ENCODE measurements at places on chromosomes 11 and 22.
A peak's percentile ranks its signal among the peaks of the same experiment; 100 is the strongest.

- DNase-seq = no peak
These were observed 19.5 kb upstream of the FLRT1 start for GRCh38 chr11:64015935-64016845.

- DNase-seq = no peak
These were observed 8.2 kb downstream of the PRAME start for GRCh38 chr22:22550789-22551434.

DNA sequence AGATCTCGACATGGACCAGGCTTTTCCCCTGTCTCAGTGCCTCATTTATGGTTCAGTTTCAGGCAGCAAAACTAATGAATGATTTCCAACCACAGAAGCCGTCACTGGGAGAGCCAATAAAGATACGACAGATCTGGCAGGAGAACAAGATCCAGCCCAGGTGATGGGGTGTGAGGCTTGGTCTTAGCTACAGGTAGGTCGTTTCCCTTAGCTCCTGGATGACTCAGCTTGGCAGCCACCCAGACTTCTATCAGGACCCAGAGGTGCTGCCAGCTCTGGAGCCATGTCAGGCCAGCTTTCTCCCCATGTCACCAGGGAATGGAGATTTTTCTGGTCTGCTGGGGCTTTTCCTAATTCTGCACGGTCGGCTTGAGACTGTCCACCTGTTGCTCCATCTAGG, 36.3 kb upstream of the APOBEC3A start:
- no peak for DNase-seq

- no peak for DNase-seq
These were observed 54.7 kb downstream of the WNT7B start for GRCh38 chr22:45922256-45922655.

GRCh38 chr22:46056546-46057245, 79.7 kb upstream of the WNT7B start:
- no peak for DNase-seq

GRCh38 chr11:77173494-77173893, 45.4 kb downstream of the MYO7A start:
- no peak for DNase-seq

GRCh38 chr11:100878474-100878873, 191.4 kb downstream of the ARHGAP42 start:
- DNase-seq = peak; percentile 55

- no peak for DNase-seq
These were observed 128.2 kb upstream of the FIBIN start for GRCh38 chr11:26865703-26866102.

DNA sequence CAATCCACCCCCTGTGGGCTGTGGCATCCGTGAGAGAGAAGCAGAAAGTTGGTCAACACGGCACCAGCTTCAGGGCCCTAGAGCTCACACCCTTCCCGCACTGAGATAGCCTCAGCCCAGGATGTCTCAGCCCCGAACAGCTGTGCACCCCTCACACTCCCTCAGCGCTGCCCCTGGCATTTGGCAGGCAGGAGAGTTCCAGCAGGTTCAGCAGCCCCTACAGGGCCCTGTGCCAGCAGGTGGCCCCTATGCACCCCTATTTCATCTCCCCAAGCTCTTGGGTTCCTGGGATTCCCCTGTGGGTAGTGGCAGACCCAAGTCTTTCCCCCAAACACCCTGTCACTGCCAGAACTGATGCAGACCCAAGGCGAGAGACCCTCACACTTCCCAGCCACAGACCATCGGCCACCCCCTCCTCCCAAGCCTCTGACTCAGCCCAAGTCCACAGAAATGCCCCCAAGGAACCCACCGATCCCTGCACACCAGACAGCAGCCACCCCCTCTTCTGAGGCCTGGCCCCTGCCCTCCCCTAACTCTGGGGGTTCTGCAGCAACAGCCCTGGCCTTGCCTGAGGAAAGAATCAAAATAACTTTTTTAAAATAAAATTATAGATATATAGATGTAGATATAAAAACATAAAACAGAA, 183.6 kb downstream of the IGLL1 start:
- no peak for DNase-seq

GRCh38 chr11:77502346-77502905, 28.5 kb upstream of the PAK1 start:
- DNase-seq = no peak

DNA sequence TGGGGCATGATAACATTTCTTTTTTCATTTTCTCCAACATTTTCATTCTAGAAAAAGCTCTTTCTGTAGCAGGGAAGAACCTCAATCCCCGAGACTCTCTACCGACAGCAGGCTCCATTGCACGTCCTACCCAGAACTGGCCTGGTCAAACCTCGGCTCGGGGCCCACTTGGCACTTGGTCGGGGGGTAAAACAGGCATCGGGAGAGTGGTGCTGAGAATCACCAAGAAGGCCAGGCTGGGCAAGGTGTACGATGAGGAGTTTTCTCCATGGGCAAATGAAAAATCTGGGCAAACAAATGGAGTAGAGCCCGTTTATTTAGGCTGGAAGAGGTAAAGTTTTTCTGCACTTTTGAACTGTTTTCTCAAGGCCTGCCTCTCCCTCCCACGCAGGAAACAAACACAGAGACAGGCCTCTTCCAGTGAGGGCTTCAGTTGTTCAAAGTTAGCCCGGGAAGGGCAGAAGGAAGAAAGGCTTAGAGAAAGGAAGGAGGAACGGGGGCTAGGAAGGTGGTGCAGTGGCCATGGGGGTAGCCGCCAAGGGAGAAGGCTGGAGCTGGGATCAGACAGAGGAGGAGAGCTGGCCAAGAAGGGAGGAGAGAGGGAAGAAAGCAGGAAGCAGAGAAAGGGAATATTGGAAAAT, 87.6 kb downstream of the ETS1 start:
- no peak for DNase-seq

DNA sequence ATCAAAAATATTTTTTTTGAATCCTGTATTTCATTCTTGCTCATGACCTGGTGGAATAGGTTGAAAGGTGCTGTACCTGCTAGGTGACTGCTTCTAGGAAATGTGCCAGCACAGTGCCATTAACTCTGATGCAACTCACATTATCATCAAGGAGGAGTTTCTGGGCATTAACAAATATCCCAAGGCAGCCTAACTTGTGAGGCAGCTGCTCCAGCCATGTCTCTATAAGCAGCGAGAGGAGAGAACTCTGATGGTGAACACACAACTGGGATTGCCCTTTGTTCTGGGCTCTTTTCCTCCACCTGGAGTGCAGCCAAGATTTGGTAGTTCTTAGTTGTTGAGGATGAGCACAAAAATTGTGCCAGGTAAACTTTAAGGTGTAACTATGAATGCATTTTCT, 25.6 kb downstream of the HEPHL1 start:
- DNase-seq = no peak

GRCh38 chr11:6312106-6312505, 8.2 kb downstream of the CAVIN3 start:
- DNase-seq = no peak

DNA sequence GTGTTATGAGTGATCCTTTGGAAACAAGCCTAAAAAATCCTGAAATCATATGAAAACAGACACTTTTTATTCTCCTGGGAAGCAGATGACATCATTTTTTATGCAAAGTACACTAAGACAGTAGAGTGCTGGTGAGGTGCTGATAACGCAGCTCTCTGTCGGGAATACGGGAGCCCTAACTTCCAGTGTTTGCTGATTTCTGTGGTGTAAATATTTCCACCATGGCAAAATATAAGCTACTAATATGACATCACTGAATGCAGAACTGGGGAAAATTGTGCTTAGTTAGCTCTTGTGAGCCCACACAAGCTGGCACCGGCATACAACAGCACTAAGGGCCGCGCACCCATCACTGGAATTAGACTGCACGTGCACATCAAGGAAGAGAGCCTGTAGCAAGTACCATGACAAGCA, 82.6 kb downstream of the FAM76B start:
- no peak for DNase-seq

GRCh38 chr11:128621601-128622501, 34.5 kb upstream of the ETS1 start:
- peak; percentile 80 for DNase-seq

DNA sequence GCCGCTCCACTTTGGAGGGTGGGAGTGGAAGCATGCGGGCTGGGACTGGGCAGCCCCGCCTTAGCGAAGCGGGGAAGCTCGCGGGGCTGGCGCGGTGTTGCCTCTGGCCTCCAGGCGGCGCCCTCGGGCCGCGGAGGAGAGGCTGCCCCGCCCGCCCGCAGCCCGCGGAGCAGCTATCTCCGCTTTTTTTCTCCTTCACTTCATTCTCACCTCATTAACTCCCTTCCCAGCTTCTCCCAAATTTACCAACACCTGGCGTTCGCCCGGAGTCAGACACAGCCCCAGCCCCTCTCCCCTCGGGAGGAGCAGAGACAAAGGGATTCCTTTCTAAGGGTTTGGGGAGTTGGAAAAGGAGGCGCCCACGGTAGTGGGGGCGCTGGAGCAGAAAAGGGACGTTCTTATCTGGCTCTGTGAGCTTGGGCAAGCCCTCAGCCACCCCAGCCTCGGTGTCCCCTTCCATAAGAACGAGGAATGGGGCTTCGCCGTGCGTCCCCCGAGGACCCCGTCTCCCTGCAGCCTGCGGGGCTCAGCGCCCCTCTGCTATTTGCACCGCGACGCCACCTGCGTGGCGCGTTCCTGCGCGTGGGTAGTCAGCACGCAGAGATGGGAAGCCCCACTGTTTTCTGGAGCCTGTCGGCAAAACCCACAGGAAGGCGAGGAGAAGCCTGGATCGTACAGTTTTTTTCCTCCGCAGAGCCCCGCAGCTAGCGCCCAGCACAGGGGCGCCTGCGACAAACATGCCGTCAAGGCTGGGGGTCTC, 1.5 kb upstream of the WNT11 start:
- no peak for DNase-seq

DNA sequence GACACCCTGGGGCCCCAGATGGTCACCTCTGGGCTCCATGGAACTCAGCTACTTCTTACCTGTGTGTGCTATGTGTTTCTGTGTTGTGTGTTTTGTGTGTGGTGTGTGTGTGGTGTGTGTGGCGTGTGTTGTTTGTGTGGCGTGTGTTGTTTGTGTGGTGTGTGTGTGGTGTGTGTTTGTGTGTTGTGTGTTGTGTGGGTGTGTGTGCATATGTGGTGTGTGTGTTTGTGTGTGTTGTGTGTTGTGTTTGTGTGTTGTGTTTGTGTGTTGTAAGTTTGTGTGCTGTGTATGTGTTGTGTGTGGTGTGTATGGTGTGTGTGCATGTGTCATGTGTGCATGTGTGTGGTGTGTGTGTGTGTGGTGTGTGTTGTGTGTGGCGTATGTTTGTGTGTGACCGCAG, 3.8 kb upstream of the WNT7B start:
- DNase-seq = no peak

DNA sequence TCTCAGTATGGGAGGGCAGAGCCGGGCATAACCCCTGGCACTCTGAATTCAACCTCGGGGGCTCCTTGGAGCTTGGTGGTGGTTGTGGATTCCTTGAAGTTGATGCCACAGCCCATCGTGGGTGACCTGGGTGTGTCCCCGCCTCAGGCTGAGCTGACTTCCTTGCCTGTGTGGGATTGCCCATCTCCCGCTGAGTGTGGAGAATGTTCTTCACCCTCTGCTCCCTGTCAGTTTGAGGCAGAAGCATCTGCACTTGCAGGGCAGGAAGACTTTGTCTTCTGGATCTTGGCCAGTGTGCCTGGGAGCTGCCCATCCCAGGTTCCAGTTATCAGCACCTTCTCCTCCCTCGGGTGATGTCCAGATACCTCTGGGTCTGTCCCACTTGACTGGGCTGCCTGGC, 25.3 kb downstream of the CD82 start:
- no peak for DNase-seq

GRCh38 chr11:32830413-32830738, 649 bp downstream of the PRRG4 start:
- no peak for DNase-seq

DNA sequence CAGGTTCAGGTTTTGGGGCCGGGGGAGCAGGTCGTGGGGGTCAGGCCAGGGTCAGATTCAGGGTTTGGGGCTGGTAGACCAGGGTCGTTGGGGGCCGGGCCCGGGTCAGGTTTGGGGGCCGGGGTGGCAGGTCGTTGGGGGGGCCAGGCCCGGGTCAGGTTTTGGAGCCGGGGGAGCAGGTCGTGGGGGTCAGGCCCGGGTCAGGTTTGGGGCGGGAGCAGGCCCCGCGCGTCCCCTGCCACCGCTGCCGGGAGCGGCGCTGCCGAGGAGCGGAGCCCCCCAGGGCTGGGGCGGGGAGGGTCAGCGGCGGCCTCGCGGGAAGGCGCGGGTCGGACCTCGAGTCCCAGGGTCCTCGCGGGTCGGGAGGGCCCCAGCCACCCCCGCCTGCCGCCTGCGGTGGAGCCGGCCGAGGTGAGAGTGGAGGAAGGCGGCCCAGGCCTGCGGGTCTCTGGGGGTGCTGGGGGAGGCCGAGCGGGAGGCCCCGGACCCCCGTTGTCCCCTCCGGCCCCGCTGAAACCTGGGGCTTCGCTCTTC, 535 bp downstream of the TRABD start:
- DNase-seq = no peak

DNA sequence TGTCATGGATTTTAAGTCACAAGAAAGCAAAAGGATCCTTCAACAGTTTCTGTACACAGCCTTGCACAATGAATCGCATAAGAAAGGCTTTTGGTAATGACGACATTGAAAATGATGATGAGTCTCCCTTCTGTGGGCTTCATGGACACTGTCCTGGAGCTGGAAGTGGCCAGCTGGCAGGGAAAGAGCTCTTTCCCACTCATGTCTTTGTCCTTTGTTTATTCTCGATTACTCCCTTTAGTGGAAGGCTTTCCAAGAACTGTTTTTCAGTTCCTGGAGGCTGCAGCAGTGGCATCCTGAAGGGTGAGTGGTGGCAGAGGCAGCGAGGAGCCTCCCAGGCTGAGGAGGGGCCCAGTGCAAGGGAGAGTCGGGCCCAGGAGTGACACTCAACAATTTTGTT, 505.2 kb downstream of the NTM start:
- DNase-seq = no peak

- DNase-seq = no peak
These were observed 434.7 kb downstream of the BRD1 start for GRCh38 chr22:49392841-49393510.

- DNase-seq = no peak
These were observed at the start of gene RFPL2 for GRCh38 chr22:32204856-32205722. Gene RFPL2, minus strand, starts transcription at chr22:32205073. Its CDS starts 2,622 bp downstream, at chr22:32202451.

- no peak for DNase-seq
These were observed 7.4 kb downstream of the SMPD1 start for GRCh38 chr11:6397636-6398035.

DNA sequence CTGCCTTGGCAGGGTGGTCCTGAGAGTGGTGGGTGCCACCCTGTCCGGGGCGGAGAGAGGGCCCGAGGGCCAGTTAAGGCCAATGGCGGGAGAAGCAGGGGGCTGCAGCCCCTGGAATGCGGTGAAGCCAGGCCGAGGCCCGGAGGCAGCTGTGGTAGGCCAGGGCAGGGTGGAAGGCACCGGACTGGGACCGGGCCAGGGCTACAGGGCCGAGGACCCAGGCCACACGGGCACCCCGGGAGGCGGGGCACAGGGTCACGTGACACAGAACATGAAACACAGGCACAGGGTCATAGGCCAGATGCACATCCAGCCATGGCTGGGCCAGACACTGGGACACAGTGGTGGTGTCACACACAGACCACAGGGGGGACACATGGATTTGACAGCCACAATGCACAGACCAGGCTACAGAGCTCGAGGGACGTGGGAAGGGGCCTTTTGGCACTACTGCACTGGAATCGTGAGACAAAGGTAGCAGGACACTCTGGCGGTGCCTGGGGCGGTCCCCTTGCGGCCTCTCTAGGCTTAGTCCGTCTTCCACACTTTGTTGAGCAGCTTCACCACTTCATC, 2.8 kb downstream of the SLC25A1 start:
- DNase-seq = no peak
